ENCODE measurements at places on chromosomes 13 and 19.
A peak's percentile ranks its signal among the peaks of the same experiment; 100 is the strongest.

- DNase-seq: no peak
Observed at GRCh38 chr19:51739466-51740213, 12.0 kb downstream of the FPR1 start.

DNA sequence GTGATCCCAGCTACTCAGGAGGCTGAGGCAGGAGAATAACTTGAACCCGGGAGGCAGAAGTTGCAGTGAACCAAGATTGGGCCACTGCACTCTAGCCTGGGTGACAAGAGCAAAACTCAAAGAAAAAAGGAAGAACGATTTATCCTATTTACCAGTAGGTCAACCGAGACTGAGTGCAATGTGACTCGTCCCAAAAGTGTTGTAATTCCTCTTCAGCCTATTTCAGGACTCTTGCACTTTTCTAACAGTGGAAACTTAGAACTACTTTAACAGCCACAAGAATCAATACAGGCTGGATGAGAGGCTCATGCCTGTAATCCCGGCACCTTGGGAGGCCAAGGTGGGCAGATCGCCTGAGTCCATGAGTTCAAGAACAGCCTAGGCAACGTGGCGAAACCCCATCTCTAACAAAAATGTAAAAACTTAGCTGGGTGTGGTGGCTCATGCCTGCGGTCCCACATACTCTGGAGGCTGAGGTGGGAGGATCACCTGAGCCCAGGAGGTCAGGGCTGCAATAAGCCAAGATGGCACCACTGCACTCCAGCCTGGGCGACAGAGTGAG lies 4.3 kb upstream of the NR1H2 start:
- no peak for DNase-seq

- DNase-seq: peak; percentile 29
Observed at GRCh38 chr19:45340232-45340898, at the start of gene KLC3. TSS of gene KLC3 (plus strand) at chr19:45340750. CDS start at chr19:45345542, 4,792 bp downstream.

DNA sequence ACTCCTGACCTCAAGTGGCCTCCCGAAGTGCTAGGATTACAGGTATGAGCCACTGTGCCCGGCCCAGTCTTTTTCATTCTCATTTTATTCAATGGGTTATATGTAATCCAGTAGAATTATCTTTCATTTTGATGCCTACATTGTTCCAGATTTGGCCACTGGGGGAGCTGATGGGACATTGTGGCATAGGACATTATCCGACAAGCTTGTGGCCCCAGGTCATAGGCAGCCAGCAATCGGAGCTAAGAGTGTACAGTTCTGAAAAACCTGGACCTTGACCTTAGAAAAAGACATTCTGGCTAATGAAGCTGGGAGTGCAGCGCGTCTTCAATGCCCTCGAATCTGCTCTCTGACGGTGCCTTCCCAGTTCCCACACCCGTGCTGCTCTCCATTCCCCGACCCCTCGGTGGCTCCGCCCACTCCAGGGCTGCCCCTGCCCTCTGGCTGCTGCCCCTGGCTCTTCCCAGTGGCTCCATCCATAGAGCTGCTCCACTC lies 108.7 kb downstream of the TEX29 start:
- DNase-seq: peak; percentile 58

DNA sequence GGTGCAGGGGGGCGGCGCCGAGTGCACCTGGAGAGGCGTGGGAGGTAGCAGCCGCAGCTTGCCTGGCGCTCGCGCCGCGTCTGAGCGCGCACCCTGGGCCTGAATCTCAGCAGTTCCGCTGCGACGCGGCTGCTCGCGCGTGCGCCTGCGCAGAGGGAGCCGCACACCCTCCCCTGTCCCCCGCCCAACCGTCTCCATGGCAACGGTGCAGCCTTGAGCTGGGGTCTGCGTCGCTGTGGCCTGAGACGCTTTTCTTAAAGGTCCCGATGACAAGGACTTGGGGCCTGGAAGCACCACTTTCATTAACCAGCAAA lies at the start of gene PNMA8B:
Gene PNMA8B, minus strand, starts transcription at position 82 of the 314 bp plus-strand sequence. CDS start 402 bp downstream, outside the sequence.
- peak; percentile 69 for DNase-seq

DNA sequence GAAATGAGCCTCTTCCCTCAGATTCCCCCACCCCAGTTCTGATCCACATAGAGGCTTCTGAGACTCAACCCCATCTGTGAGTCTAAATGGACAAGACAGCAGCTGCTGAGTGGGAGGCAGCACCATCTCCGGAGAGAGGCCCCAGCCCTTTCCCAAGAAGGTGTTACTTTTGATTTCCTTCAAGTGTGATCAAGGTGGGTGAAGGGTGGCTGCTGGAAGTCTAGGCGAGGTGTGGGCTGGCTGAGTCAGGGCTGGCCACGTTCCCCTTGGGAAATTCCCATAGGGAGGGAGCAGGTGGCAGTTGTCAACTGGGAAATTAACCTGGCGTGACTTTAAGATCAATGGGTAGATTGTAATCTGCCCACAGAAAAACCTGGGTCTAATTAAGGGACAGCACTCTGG lies 148.0 kb downstream of the FOXO1 start:
- DNase-seq: no peak

GRCh38 chr19:38640368-38640767 lies 7.1 kb upstream of the ACTN4 start:
- no peak for DNase-seq

DNA sequence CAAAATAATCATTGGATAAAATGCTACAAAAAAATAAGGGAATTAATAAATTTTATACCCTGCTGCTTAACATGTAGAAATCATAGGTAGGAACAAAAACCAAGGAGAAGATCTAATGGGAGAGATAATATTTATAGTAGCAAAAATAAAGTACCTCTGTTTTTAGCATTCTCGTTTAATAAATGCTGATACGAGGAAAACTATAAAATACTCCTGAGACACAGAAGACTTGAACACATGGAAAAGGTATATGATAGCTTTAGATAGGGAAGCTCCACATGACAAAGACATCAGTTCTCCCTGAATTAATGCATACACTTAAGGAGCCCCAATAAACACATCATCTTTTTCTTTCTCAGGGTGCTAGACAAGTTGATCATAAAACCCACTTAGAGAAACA lies 44.6 kb upstream of the MCF2L start:
- DNase-seq: no peak

- DNase-seq: peak; percentile 33
Observed at GRCh38 chr13:24627090-24627714, 53.0 kb upstream of the ATP12A start.

GRCh38 chr19:1811472-1811894 lies 593 bp downstream of the ATP8B3 start:
- DNase-seq: no peak

- DNase-seq: no peak
Observed at GRCh38 chr13:63307228-63307627, 1891.6 kb upstream of the PCDH20 start.

GRCh38 chr13:96238861-96239260 lies 149.0 kb downstream of the HS6ST3 start:
- peak; percentile 74 for DNase-seq

GRCh38 chr19:55067869-55068268 lies 4.9 kb upstream of the RDH13 start:
- no peak for DNase-seq

DNA sequence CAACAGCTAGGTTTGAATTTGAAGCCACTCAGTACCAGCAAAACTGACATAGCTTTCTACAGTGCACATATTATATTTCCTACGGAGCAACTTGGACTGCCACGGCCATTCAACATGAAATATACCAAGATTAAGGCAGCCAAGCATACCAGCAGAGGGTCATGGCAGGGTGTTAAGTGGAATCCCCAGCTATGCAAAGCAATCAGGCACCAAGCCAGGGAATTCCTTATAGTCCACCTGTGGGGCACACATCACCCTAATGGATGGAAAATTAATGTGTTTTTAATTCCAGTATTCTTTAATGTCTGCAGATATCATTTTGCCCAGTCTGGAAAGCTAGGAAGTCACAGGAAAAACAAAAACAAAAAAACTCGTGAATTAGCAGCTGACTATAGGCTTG lies 1190.3 kb downstream of the EFNB2 start:
- no peak for DNase-seq

DNA sequence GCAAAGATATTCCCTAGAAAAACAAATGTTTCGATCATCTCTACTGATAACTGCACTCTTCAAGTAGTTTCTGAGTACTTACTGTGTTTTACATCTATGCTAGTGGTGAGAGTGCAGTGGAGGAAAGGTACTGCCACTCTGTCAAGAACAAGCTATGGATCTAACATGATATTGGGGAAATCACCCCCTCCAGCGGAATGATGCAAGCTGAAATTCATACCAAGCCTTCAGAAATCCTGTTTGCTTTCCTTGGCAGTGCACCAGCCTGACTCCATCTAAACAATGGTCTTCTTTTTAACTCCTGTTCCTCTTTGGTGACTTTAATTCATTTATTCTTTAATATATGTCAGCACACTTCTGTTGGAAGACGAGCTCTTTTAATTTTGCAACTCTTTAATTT lies 238.0 kb downstream of the PCDH9 start:
- no peak for DNase-seq

- no peak for DNase-seq
Observed at GRCh38 chr13:34913040-34913439, 29.0 kb upstream of the NBEA start.

GRCh38 chr13:28031220-28031895 lies 42.9 kb upstream of the URAD start:
- no peak for DNase-seq

DNA sequence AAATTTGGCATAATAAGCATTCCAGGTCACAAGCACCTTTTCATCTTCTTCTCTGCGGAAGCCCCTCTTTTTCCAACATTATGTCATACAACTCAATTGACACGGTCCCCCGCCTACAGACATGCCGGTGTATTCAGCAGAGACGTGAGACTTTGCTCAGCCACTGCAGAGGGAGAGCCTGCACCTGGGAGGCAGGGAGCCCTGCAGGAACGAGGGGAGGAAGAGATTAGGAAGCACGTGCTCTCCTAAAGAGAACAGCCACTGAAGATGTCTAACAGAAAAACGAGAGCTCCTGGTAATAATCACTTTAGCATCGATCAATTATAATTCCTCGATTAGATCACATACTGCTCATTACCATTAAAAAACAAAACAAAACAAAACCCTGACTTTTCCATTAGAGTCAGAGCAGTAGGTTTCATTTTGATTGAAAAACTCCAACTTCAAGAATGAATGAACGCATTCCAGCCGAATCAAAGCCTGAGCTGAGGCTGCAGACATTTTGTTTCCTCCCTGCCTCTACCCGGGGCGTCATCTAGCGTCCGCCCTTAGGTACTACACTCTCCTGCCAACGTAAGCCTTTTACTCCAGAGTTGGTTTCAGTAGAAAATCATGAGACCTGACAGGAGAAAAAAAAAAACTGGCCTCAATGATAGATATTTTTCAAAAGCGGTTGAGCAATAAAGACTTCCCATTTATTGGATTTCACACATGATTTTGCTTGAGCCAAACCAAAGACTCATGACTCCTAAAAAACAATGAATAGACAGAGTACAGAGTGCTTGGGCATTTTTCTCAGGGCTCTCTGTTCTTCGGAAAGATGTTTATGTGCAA lies 194.5 kb downstream of the KATNAL1 start:
- DNase-seq: peak; percentile 90

DNA sequence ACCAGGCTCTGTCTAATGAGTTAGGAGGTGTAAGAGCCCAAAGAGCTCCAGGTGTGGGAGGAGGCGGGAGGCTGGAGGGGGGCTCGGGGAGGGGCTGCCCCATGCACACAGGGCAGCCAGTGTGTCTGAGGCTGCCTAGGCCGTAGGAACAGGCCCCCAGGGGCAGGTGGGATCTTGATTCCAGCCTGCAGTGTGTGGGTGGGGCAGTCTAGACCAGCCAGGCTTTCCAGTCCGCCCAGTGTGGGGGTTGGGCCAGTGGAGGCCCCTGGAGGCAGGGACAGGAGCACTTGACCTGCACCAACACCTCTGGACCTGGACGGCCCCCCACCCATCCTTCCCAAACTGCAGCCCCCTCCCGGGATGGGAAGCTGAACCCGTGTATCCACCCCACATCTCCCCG lies 5.4 kb upstream of the CAMSAP3 start:
- DNase-seq: no peak

GRCh38 chr19:28028881-28029444 lies 1184.0 kb downstream of the UQCRFS1 start:
- no peak for DNase-seq

DNA sequence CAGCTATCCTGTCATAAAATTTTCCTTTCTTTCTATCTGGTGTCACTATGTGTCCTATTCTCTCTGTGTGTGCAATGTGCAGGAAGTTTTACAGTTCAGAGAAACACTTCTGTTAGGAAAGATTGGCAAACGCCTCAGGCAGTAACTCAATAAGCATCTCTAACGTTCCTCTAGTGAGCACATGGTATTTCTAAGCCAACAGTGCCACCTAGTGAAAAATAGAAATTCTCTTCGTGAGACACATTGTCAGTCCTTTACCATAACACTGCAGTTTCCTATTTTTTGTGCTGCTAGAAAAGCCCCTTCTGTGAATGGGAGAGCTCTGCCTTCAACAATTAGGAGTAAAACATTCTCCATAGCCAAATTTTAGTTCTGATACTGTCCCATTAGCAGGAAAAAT lies 50.7 kb downstream of the ZNF723 start:
- DNase-seq: no peak

DNA sequence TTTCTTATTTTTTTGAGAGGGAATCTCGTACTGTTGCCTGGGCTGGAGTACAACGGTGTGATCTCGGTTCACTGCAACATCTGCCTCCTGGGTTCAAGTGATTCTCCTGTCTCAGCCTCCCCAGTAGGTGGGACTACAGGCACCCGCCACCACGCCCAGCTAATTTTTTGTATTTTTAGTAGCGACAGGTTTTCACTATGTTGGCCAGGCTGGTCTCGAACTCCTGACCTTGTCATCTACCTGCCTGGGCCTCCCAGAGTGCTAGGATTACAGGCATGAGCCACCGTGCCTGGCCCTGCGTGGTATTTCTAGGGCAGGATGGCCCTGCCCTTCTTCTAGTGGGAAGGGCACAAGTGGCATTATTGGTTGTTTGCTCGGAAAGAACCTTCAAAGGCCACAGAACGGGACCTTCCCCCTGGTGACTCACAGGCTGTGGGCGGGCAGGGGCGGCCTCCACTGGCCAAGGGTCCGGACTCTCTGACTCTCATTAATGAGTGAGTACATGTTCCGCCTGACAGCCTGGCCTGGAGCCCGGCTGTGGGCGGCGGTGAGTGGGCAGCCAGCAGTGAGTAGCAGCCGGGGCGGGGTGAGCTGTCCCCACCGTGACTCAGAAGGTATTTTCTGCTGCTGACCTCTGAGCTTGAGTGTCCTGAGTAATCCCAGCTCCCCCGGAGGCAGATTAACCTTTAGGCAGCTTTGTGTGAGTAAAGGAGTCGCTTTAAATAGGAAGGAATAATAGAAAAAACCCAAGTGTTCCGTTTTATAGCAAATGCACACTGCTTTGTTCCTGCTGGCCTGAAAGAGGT lies 5.1 kb downstream of the DOT1L start:
- no peak for DNase-seq

DNA sequence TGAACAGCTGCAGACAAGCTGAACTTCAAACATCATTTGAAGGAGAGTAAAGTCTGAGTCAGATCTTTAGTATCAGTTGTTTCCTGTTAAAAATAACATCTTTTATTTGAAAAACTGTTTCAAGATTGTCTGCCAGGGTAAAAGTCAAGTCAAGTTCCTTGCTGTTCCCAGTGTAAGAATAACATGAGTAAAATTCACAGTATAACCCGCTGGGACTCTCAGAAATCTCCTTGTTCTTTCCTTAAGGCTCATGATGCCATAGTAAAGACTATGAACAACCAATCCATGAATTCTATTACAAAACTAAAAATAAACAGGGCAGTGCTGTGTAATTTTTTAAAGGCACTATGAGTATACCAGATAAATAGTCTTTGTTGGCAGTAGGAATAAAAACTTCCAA lies 112.9 kb downstream of the IRS2 start:
- DNase-seq: no peak
